ENCODE measurements at places on chromosomes 12 and 14.

DNA sequence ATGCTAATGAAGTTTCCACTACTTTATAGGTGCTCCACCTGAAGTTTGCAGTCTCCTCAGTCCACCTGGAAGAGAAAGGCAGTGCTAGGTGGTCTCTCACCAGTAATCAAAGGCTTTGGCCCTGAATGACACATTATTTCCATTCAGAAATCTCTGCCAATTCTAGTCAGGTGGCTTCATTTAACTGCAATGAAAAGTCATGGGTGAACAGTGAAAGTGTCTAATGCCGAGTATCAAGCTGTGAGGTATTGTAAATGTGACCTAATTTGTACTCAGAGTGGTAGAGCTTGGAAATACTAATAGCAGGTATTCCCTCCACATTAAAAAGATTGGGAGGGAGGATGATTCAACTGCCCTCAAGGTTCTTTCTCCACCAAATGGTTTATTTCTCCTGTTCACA, 220.9 kb upstream of the LRFN5 start:
- no peak for DNase-seq

- DNase-seq = no peak
These were observed 71.7 kb downstream of the ELK3 start for GRCh38 chr12:96265836-96266235.

DNA sequence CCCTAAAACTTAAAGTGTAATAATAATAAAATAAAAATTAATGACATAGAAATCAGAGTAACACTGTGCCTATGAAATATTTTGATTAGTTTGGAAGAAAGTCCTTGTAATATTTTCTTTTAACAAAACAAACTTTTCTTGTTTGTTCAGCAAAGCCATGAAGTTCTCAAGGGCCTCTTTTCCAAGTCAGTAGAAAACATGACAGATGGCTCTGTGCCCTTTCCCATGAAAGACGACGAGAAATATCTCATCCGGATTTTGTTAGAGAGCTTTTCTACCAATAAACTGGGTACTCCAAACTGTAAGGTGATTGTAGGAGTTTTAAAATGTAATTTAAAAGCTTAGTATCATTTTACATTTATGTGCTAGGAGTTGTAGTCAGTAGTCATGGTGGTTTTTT, 54.5 kb upstream of the ASPG start:
- no peak for DNase-seq

- no peak for DNase-seq
These were observed 8.0 kb downstream of the CLMN start for GRCh38 chr14:95311752-95312151.

- no peak for DNase-seq
These were observed 8.3 kb upstream of the GOLGA5 start for GRCh38 chr14:92785667-92786426.

- DNase-seq = no peak
These were observed 121.2 kb downstream of the PRICKLE1 start for GRCh38 chr12:42468341-42468821.

DNA sequence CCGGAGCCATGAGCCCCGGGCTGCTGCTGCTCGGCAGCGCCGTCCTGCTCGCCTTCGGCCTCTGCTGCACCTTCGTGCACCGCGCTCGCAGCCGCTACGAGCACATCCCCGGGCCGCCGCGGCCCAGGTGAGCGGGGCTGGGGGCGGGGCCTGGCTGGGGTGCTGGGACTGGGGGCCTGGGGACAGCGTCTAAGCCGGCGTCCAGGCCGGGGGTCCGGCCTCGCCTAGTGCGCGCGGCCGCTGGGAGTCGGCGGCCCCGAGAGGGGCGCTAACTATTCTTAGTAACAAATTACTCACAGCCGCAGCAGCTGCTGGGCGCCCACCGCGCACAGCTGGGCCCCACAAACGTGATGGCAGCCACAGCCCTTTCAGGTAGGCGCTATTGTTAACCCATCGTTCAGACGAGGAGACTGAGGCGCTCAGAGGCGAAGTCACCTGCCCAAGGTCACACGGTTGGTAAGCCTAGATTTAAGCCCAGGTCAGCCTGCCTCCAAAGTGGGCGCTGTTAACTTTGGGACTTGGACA, 374 bp downstream of the CYP46A1 start:
- no peak for DNase-seq

DNA sequence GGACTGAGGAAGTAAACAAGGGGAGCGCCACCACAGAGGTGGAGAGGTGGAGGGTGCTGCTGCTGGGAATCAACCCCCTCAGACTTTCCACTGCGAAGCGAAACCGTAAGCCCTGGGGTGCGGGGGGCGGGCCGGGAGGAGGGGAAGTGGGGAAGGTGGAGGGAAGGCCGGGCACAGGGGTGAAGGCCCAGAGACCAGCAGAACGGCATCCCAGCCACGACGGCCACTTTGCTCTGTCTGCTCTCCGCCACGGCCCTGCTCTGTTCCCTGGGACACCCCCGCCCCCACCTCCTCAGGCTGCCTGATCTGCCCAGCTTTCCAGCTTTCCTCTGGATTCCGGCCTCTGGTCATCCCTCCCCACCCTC, at the start of gene LAG3:
Gene LAG3, plus strand, starts transcription at position 190 of the 365 bp plus-strand sequence. CDS start 333 bp downstream, outside the sequence.
- peak; percentile 77 for DNase-seq

DNA sequence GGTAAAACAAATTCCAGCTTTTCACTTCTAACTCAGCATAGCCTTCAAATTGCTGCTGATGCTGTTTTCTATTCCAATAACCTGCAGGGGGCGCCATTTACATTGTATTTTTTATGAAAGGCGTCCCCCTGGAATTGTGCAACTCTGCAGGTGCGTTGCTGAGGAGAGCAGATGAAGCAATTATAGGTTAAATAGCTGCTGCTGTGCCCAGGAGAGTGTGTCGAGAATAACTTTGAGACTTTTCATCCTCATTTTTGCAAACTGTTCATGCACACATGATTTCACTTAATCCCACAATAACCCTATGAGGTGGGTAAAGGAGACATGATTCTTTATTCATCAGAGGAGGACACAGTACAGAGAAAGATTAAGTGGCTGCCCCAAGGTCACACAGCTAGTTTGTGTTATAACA, 75.7 kb downstream of the MYRFL start:
- DNase-seq = peak; percentile 43

All from activated naive CD8-positive, alpha-beta T cell treated with anti-CD3 and anti-CD28 coated beads for 36 hours (primary cell).